ENCODE measurements at places on chromosomes 2 and 18. TPM values are rescaled to one million over a fixed set of nuclear protein-coding genes. Genes with fewer than 3 reads are reported as not detected.

Gene OTOS
- not detected for total RNA-seq

Gene CERKL
- total RNA-seq: not detected

Gene POTEI
- 0.33 TPM for total RNA-seq

Gene RAMP1
- total RNA-seq: not detected

Gene SERPINB11
- total RNA-seq: not detected

Gene KIF1A
- 0.14 TPM for total RNA-seq

Gene TM4SF20
- total RNA-seq: not detected

Gene ANKRD62
- total RNA-seq: 0.10 TPM

Gene MGAT4A
- total RNA-seq: 5.6 TPM

Gene RAX
- total RNA-seq: not detected

Gene FLACC1
- total RNA-seq: 1.9 TPM

Gene IL36G
- total RNA-seq: not detected

Gene ITGA4
- 30.7 TPM for total RNA-seq

Gene SLC20A1
- total RNA-seq: 403 TPM

Gene OR6B2
- total RNA-seq: not detected

Gene DTYMK
- 151 TPM for total RNA-seq

Gene ERICH2
- total RNA-seq: not detected

Gene SERPINB10
- not detected for total RNA-seq
